ENCODE measurements at places on chromosomes 13 and 19. TPM values are rescaled to one million over a fixed set of nuclear protein-coding genes. Genes with fewer than 3 reads are reported as not detected.

GRCh38 chr19:38949580-38950367 is 19.0 kb downstream of the MRPS12 start:
- peak; percentile 92 for DNase-seq

GRCh38 chr13:26062853-26063444 is 11.1 kb upstream of the SHISA2 start:
- DNase-seq, result no peak

DNA sequence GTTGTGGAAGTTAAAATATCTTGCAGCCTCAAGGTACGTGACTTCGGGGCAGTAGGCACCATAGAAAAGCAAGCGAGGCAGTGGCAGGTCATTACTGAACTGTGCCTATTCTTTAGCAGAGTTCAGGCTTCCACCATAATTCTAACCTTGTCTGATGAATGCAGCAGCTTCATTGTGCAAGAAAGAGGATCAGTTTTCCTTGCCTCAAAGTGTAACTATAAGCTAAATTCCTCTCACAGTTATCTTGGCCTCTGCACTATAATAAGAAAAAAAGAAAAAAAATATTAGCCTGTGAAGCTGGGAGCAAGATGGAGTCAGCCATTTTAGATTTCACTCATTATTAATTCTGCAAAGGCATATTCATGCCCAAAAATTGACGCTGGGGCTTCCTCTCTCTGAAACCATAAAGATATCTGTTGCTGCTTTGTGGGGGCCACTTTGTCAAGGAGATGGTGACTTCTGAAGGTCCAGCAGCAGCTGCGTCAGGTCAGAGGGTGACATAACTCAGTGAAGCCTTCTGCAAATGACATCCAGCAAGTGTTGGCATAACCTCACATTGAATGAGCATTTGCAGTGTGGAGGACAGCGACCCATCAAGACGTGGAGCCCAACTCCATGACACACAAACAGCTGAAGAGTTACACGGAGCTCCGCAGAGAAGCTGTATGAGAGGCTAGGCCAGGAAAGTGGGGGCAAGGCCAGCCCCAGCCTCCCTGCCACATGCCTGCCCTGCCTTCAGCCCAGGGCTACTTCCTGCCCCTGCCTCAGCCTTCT is 23.1 kb upstream of the SACS start:
- no peak for DNase-seq

- no peak for DNase-seq
Measured at GRCh38 chr13:50319635-50320255, 304.5 kb downstream of the KCNRG start.

DNA sequence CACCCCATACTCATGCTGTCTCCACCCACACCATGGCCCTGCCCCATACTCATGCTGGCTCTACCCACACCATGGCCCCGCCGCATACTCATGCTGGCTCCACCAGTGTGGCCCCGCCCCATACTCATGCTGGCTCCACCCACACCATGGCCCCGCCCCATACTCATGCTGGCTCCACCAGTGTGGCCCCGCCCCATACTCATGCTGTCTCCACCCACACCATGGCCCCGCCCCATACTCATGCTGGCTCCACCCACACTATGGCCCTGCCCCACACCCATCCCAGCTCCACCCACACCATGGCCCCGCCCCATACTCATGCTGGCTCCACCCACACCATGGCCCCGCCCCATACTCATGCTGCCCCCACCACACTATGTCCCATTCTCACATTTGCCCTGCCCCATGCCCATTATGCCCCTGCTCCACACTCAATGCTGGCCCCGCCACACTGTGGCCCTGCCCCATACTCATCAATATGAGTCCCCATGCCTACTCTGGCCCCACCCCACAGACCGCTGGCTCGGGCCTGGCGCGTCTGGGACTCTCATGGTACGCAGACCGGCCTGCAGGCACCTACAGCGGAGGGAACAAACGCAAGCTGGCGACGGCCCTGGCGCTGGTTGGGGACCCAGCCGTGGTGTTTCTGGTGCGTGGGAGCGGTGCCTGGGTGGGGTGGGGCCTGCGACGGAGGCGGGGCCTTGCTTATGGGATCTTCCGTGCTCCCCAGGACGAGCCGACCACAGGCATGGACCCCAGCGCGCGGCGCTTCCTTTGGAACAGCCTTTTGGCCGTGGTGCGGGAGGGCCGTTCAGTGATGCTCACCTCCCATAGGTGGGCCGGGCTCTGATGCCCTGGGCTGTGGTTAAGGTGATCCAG is 3.7 kb upstream of the ARHGAP45 start:
- no peak for DNase-seq

- no peak for DNase-seq
Measured at GRCh38 chr13:92500192-92500591, 726.4 kb upstream of the GPC6 start.

Gene CNFN
- not detected for polyA plus RNA-seq

All from left lung (tissue), 14 donors.